ENCODE measurements at places on chromosomes 4 and X.

- DNase-seq = peak; percentile 15
These were observed 10.8 kb downstream of the PSAPL1 start for GRCh38 chr4:7423801-7424552.

DNA sequence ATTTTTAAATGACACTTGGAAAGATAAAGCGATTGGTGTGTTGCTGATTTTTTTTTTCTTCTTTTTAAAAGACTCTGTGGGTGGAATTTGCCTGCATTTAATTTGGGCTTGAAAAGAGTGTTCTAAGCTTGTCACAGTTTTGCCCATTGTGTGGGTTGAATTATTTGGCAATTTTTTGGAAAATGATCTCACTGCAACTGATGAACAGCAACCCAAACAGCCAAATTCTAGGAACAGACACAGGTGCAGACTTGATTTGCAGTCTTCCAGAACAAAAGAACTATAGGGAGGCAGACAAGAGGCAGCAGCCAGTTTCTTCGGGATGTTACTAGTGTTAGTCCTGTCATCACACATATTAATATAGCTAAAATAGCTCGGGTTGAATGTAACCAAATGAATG lies 40.5 kb downstream of the CASP6 start:
- DNase-seq = no peak

GRCh38 chrX:39941332-39941920 lies 156.3 kb downstream of the BCOR start:
- DNase-seq = no peak

DNA sequence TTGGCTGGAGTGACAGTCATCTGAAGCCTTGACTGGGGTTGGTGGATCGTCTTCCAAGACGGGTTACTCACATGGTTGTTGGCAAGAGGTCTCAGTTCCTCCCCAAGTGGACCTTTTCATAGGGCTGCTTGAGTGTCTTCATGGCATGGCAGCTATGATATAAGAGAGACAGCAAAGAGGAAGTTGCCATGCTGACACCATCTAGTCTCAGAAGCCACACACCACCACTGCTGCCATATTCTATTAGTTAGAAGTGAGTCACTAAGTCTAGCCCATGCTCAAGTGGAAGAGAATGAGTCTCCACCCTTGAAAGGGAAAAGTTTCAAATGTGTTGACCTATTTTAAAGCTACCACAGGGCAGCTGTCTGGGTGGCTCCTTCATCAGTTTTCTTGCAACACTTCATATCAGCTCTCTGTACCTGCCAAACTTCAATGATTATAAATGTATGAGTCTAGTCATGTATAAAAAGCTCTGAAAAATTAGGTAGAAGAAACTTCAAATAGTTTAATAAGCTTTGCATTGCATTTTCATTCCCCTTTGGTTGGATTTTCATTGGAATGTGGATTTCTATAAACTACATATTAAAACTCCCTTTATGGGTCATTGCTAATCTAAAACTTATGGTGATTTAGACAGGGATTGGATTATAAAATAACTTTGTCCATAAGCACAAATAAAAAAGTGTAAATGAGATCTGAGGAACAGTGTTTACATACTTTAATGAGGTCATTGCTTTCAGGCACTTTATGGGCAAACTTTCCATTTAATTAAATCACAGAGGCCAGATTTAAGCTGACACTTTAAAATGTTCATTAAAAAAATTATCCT lies 68.0 kb upstream of the ATXN3L start:
- no peak for DNase-seq

GRCh38 chr4:133190098-133190497 lies 41.0 kb downstream of the PCDH10 start:
- DNase-seq = no peak

DNA sequence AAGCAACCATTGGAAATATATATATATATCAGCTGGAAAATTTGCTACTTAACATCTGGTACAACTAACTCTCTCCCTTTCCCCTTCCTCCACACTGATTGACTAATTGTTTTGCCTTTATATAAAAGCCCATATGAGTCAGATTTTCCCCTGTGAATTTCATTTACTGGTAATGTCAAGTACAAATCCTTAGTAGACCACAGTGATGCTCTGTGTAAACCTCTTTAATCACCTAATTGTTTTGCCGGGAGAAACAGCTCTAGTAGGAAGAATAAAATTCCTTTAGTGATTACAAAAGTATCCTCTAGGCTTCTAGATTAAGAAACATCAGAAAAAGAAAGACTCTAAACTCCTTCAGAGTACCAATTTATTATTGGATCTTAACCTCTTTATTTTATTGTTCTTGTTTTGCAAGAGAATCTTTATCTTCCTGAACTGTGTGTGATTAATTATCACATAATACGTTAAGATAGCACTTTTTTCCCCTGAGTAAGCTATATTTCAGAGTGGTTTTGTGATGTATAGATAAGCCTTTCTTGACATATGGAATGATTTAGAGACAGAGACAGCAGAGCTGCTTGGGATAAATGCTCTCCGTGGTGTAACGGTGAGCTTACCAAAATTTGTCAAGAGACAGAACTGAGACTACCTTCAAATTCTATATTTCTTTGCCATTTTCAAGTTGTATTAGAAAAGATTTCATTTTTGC lies 1606.4 kb upstream of the TENM3 start:
- no peak for DNase-seq

- no peak for DNase-seq
These were observed 128.1 kb upstream of the NDP start for GRCh38 chrX:44101281-44101680.

- no peak for DNase-seq
These were observed 202.4 kb upstream of the PSAPL1 start for GRCh38 chr4:7637139-7637538.

GRCh38 chr4:41281038-41281634 lies 24.4 kb downstream of the UCHL1 start:
- DNase-seq = no peak

- no peak for DNase-seq
These were observed 90.7 kb downstream of the CDS1 start for GRCh38 chr4:84673475-84674240.

DNA sequence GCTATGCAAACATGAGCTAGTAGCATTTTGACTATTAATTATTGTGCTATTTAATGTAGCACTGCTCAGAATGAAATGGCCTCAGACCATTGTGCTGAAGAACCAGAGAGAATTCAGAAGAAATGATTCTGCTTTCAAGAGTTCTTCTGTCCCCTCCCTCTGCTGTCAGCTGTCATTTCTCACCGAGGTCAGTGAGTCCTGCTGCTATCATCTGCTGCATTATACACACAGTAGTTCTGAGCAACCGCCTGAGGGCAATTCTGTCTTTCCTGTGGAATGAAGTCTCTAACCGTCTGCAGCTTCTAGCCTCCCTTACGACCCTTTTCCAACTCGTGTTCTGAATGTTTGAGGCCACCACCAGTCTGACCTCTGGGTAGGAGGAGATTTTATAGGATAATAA lies 249.4 kb downstream of the HNRNPD start:
- no peak for DNase-seq

DNA sequence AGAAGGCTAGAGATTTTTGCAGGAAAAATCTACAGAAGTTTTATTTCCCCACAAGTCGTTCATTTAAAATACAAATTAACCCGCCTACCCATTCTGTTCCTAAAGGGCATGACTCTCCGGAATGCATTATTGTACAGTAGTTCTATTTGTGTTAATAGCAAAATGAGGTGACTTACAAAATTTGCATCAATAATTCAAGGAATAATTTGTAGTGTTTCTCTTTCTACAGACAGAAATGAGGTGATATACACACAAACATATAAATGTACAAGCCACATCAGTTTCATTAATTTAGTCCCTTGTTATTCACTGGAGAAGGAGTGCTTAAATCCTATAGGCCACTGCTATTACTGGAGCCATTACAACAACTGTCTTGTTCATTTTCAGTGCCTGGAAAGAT lies 501.3 kb upstream of the DIAPH2 start:
- DNase-seq = no peak

DNA sequence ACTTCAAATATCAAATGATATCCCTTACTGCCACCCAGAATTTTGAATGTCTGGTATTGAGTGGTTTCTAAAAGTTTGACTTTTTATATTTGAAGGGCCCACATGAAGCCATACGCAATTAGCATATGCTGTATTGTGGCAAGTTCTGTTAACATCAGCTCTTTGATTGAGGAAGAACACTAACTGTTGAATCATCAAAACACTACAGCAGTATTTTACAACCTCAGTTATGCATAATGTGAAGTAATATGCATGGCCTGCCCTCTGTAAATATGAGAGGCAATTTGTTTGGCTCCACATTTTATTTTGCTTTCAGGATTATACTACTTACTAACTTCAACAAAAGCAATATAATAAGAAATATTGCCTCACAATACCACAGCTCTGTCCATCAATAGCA lies 62.2 kb upstream of the DMD start:
- DNase-seq = no peak

DNA sequence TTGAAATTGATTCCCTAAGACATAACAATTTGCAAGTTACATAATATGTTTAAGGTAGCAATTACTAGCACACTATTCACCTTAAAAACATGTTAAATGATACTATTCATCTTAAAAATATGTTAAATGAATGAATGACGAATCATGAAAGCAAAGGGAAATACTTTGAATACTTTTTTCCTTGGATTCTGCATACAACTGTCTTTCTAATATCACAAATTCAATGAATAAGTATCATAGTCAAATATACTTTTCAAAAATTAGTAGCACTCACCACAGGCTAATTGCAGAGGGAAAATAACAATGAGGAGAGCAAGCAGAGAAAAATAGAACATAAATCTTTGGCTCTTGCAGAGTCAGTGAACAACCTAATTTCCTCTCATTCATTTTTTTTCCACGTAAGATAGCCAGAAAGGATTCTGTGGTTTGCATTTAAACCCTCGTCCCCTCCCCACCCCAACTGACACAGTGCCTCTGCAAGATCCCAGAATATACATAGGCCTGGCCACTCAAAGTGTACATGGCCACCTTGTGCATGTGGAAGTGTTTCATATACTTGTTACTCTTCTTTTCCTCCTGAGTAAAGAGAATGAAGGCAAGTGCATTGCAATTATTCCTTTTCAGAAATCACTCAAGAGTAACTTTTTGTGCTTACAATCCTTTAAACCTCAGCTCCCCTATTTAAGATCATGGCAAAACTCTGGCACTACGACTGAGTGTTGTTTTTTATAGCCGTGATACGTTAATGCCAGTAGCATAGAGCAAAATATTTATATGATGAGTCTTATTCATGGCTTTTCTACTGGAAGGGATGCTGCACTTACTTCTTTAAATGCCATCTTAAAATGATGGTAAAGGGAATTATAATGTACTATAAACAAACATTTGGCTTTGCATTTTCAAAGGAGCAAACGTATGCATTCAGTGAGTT lies 236.4 kb downstream of the PDGFC start:
- no peak for DNase-seq

GRCh38 chr4:54509057-54509456 lies 148.7 kb upstream of the KIT start:
- no peak for DNase-seq

GRCh38 chr4:159881158-159881557 lies 778.3 kb downstream of the RAPGEF2 start:
- no peak for DNase-seq

- no peak for DNase-seq
These were observed 30.3 kb downstream of the STPG2 start for GRCh38 chr4:98113012-98113411.

DNA sequence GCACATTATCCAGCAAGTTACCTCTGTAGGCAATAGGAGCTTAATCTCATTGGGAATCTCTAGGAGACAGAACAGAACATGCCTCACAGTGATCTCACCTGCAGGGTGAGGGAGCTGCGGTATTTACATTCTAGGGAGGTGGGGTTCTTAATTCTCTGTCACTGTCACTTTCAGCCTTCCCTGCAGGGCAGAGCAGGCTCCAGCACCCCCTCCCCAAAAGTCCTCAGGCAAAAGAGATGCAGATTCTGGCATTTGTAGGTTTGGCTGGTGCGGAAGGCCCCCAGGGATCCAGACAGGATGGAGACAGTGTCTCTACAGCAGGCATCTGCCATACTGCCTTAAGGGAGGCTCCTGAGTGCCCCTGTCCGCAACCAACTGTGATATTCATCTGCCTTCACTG lies 166.4 kb upstream of the ATP6AP2 start:
- DNase-seq = no peak

GRCh38 chr4:149830823-149831222 lies 15.2 kb upstream of the IQCM start:
- no peak for DNase-seq

- DNase-seq = no peak
These were observed 22.0 kb downstream of the FAM133A start for GRCh38 chrX:93695981-93696380.

GRCh38 chrX:124212622-124213021 lies 119.8 kb upstream of the TEX13D start:
- DNase-seq = no peak

DNA sequence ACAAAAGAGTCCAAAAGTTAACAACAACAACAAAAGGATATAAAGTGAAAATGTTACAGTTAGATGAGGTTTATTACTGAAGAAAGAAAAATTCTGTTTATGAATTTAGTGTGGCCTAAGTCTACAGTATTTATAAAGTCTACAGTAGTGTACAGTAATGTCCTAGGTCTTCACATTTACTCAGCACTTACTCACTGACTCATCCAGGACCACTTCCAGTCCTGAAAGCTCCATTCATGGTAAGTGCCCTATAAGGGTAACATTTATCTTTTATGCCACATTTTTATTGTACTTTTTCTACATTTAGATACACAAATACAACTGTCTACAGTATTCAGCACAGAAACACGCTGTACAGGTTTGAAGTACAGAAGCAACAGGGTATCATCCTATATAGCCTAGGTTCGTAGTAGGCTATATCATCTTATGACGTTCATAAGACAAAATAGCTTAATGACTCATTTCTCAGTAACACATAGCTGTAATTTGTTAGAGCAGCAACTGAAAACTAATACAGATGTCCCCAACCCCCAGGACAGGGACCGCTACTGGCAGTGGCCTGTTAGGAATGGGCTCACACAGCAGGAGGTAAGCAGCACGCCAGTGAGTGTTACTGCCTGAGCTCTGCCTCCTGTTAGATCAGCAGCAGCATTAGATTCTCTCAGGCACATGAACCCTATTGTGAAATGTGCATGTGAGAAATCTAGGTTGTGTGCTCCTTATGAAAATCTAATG lies 61.3 kb downstream of the CENPC start:
- DNase-seq = no peak

DNA sequence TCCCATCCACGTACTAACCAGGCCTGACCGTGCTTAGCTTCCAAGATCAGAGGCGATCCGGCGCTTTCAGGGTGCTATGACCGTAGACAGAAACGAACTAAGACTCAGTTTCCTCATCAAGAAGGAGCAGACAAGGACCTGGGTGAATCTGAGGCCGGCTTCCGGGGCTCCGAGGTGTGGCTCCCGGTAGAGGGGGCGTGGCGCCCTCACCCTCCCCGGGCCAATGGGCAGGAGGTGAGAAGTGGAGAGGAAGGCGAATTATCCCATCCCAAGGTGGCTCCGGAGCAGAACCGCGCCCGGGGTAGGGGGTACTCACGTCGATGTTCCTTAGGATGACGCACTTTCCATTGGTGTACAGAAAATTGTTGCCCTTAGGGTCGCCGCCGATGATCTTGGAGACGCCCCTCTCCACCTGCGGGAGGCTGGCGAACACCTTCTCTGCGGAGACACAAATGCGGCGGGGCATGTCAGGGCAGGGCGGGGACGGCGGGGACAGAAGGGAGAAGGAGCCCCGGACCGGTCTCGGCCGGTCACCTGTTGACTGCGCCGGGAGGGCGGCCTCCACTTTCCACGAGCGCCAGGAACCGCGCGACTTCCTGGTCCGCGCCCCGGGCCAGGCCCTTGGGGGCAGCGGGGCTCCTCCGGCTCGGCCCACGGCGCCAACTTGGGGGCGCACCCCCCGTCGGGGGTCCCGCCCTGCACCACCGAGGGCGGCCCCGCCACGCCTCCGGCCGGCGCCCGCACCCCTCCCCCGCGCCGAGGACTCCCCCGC lies 616 bp downstream of the WDR1 start:
- DNase-seq = peak; percentile 85

Measured in activated CD8-positive, alpha-beta memory T cell treated with anti-CD3 and anti-CD28 coated beads, Interleukin-2, amount 50 U/mL, for 48 hours (primary cell).